Cardiac septum (tissue), 1 donor: ENCODE measurements at places on chromosomes 1 and 21. TPM values are rescaled to one million over a fixed set of nuclear protein-coding genes. Genes with fewer than 3 reads are reported as not detected.

GRCh38 chr1:5637171-5637570, 355.1 kb downstream of the NPHP4 start:
- DNase-seq = no peak

DNA sequence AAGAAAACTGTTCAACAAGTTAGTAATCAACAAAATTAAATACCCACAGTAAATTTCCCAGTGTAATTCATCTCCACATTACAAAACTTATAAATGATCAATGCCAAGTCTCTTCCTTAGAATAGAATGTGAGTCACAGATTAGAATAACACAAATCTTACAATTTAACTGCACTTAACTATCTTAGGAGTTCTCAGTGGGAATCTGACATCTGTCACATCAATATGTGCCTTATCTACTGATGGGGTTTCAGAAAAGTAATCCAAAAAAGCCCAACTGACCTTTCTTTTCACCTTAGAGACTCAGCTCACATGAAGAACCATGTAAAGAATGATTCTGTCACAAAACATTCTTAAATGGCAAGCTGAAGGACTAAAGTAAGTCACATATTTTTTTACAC, 141.4 kb downstream of the RERE start:
- no peak for DNase-seq

- DNase-seq = no peak
Observed at GRCh38 chr1:47917687-47918086, 79.5 kb downstream of the TRABD2B start.

DNA sequence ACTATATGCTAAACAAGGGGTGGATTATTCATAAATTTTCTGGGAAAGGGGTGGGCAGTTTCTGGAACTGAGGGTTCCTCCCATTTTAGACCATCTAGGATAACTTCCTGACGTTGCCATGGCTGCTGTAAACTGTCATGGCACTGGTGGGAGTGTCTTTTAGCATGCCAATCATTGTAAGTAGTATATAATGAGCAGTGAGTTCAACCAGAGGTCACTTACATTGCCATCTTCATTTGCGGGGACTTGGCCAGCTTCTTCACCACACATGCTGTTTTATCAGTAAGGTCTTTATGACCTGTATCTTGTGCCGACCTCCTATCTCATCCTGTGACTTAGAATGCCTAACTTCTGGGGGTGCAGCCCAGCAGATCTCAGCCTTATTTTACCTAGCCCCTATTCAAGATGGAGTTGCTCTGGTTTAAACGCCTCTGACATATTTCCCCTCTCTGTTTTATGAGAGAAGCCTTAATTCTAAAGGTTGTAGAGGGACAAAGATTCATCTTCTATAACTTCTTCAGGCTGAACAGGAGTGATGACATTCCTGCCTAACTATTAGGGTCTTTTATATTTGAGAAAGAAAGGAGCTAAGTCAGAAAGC, 60.4 kb downstream of the DIP2A start:
- DNase-seq = no peak

DNA sequence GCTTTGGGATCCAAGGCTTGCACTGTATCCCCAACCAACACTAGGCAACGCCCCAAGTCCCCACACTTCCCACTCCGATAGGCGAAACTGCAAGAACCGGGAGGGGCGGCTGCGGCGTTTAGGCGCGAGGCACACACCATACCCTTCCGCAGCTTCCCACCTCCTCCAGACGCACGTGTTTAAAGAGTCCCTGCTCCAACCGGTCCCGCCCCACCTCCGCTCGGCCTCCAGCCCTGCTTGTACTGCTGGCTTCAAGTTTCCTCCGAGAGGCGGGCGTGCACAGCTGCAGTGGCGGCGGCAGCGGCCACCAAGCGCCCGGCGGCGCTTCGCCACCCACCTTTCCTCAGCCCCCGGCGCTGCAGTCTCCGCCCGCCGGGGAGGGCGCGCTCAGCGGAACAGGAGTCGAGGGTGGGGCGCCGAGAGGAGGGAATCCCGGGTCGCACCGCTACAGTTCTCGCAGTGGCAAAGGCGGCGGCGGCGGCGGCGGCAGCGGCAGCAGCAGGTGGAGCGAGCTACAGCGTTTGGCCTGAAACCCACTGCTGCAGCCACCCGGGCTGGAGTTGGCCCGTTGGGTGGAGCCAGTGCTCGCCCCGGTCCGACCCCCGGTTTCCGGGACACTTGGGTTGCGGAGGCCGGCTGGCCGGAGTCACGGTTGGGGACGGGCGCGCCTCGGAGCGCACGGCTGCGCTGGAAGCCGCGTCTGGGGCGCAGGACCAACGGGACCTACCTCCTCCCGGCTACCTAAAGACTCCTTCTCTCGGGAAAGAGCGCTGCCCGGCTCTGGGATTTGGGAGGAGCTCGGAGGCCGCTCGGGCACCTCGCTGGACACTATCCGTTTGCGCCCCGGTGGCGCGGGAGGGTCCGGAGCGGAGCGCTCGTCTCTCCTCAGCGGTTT, at the start of gene CNIH3:
Gene CNIH3, plus strand, starts transcription at position 457 of the 895 bp plus-strand sequence. CDS start 858 bp downstream, outside the sequence.
- peak; percentile 60 for DNase-seq

GRCh38 chr1:65486613-65487012, 66.1 kb downstream of the LEPR start:
- DNase-seq = no peak

PRDM16 gene
- 12.9 TPM for total RNA-seq

SRGAP2C gene
- 9.8 TPM for total RNA-seq

THEM5 gene
- not detected for total RNA-seq

ABCG1 gene
- 6.3 TPM for total RNA-seq

MSH4 gene
- total RNA-seq = 0.81 TPM

PADI4 gene
- total RNA-seq = 2.7 TPM

XCL2 gene
- not detected for total RNA-seq

GSTM4 gene
- total RNA-seq = 33.0 TPM
